ENCODE measurements at places on chromosomes 6 and 20. TPM values are rescaled to one million over a fixed set of nuclear protein-coding genes. Genes with fewer than 3 reads are reported as not detected.

Gene FARS2
- 8.2 TPM for total RNA-seq

Gene CNR1
- total RNA-seq: not detected

Gene COL19A1
- 0.10 TPM for total RNA-seq

Gene OR2H1
- total RNA-seq: not detected

Gene SLC24A3
- total RNA-seq: not detected

Gene CAGE1
- not detected for total RNA-seq

Gene LHFPL5
- total RNA-seq: not detected

- no peak for DNase-seq
Observed at GRCh38 chr20:38764567-38765318, 16.5 kb downstream of the ACTR5 start.

- DNase-seq: no peak
Observed at GRCh38 chr6:70353448-70353847, 50.6 kb upstream of the COL9A1 start.

DNA sequence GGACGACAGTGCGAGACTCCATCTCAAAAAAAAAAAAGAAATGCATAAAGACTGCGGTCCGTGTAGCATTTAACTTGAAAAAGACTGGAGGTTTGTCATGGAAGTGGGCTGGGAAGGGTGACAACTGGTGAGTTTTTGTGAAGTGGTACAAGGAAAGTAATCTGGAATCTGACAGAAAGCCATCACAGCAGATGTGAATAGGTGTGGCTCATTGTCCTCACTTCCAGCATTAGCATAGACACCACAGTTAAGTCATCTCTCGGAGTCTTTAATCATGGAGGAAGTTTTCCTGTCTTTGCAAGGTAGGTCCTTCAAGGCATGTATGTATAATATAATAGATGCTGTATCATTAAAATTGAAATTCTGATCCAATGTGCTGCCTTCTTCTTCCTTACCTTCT lies 453.2 kb downstream of the TFAP2A start:
- no peak for DNase-seq

GRCh38 chr6:36848658-36849441 lies 9.6 kb upstream of the CPNE5 start:
- no peak for DNase-seq

DNA sequence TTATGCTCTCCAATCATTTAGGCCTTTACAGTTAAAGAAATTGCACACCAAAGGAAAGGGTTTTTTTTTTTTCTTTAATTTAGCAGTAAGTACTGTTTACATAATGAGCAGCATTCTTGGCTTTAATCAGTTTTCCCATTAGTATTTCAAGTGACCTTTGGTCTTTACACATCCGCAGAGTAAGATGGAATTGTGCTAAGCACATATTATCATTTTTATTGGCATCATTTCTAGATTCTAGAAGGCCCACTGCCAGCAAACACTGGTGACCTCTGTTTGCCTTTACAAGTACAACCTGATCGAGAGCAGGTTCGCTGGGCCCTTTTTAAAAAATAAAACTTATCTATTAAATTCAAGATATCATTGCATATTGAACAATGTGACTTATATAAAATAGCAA lies 104.3 kb downstream of the ADGRG6 start:
- no peak for DNase-seq

GRCh38 chr6:11535801-11536230 lies 1.7 kb upstream of the TMEM170B start:
- DNase-seq: no peak

- DNase-seq: no peak
Observed at GRCh38 chr20:2151858-2152281, 50.2 kb downstream of the STK35 start.

- peak; percentile 55 for DNase-seq
Observed at GRCh38 chr6:56595490-56596122, 47.1 kb downstream of the DST start.
